SK-N-SH (cell line): ENCODE measurements at places on chromosomes 2 and 18. TPM values are rescaled to one million over a fixed set of nuclear protein-coding genes. Genes with fewer than 3 reads are reported as not detected.

Gene RBFA
- polyA plus RNA-seq: 51.4 and 57.6 TPM in 2 replicates

GRCh38 chr2:152763651-152764050 is 45.2 kb downstream of the ARL6IP6 start:
- no peak overlapping the region for H3K27ac ChIP-seq
- peaks cover 26% of the 10 kb centered on the region for H3K36me3 ChIP-seq
- H3K4me1 ChIP-seq: peaks cover 2% of the 10 kb centered on the region; the same call in 1 of the 2 replicates

Gene LGALSL
- 4.9 and 6.5 TPM in 2 replicates for polyA plus RNA-seq

GRCh38 chr2:100365434-100365833 is 43.1 kb upstream of the LONRF2 start:
- DNase-seq: no peak
- H3K27me3 ChIP-seq: no peaks in the 10 kb centered on the region
- H3K36me3 ChIP-seq: no peaks in the 10 kb centered on the region
- no peaks in the 10 kb centered on the region; the same call in 1 of the 2 replicates for H3K4me1 ChIP-seq

DNA sequence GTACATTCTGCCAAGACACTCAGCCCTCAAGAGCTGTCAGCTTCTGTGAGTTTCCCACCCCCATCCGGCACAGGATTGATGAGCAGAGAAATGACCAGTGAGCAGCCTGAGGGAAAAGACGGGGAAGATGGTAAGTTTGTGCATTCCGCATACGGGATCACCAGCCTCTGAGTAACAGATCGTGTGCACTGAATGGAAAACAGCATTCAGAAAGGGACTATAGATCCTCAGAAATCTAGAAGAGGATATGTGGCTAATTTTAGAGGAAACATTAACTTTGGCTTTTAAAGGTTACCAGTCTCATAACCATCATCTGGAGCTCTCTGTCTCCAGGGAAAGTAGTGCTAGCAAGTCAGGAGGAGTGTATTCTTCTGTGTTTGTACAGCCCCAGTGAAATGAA is 326.0 kb downstream of the TGIF1 start:
- no peak overlapping the region for H3K4me3 ChIP-seq
- H3K4me1 ChIP-seq: no peaks in the 10 kb centered on the region; the same call in 1 of the 2 replicates
- DNase-seq: no peak
- no peak overlapping the region for H3K27ac ChIP-seq

- H3K27ac ChIP-seq: no peak overlapping the region
- H3K27me3 ChIP-seq: no peaks in the 10 kb centered on the region
- no peak overlapping the region for H3K4me3 ChIP-seq
- H3K36me3 ChIP-seq: no peaks in the 10 kb centered on the region
Observed at GRCh38 chr2:141142025-141142424, 988.8 kb downstream of the LRP1B start.

Gene MTCL1
- 28.0 and 33.5 TPM in 2 replicates for polyA plus RNA-seq

DNA sequence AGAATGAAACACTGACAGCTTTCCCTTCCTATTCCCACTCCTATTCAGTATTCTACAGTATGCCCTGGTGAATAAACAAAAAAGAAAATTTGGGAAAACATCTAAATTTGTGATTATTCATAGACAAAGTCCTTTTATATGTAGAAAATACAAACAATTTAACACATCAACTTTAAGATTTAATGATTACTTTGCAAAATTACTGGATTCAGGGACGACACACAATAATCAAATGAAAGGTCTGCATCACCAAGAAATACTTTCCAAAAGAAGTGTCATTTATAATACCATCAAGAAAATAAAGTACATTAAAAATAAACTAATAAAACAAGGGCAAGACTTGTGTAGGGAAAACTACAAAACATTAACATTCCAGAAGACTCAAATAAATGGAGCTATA is 199.8 kb downstream of the KCNJ3 start:
- H3K27me3 ChIP-seq: no peaks in the 10 kb centered on the region
- H3K4me3 ChIP-seq: no peak overlapping the region
- H3K36me3 ChIP-seq: no peaks in the 10 kb centered on the region
- H3K4me1 ChIP-seq: no peaks in the 10 kb centered on the region
- DNase-seq: no peak
